ENCODE measurements at places on chromosomes 1 and 21. TPM values are rescaled to one million over a fixed set of nuclear protein-coding genes. Genes with fewer than 3 reads are reported as not detected.
A peak's percentile ranks its signal among the peaks of the same experiment; 100 is the strongest.

DNA sequence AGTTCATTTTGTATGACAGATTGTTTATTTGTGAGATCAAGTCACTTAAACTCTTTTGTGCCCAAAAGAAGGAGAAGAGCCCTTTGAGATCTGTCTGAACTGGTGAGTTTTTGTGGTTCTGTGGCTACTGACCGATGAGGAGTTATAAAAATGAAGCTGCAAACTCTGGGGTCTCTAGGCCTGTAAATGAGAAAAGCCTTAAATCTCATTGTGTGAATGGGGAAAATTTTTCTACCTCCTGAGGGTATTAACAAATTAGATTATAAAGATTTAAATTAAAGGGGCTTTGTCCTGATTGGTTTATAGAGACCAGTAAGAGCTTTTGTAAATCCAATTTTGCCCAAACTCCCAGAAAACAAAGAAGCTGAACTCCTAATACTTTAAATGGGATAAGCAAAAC lies 9.7 kb upstream of the KLF17 start:
- no peak for DNase-seq

- no peak for DNase-seq
Measured at GRCh38 chr1:203888807-203889251, 27.4 kb downstream of the SNRPE start.

- DNase-seq: peak; percentile 42
Measured at GRCh38 chr21:44083631-44084291, 23.4 kb upstream of the PWP2 start.

- no peak for DNase-seq
Measured at GRCh38 chr1:29900104-29900679, 663.9 kb downstream of the PTPRU start.

DNA sequence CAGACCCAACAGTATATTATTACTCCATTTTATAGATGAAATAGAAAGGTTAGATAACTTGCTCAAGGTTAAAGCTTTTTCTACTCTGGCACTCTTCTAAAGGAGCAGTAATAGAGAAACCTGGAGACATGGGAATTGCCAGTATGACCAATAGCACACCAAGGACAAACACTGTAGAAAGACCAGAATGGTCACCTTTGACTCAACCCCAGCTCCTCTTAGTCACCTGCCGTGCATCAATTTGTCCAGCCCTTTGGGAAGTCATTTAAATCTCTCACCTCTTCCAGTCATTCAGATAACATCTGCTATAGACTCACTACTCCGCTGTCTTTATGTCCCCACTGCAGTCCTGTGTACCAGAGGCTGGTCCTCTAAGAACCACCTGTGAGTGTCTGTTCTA lies 23.9 kb upstream of the SLC44A3 start:
- no peak for DNase-seq

GRCh38 chr1:245582026-245582425 lies 427.2 kb downstream of the KIF26B start:
- DNase-seq: no peak

DNA sequence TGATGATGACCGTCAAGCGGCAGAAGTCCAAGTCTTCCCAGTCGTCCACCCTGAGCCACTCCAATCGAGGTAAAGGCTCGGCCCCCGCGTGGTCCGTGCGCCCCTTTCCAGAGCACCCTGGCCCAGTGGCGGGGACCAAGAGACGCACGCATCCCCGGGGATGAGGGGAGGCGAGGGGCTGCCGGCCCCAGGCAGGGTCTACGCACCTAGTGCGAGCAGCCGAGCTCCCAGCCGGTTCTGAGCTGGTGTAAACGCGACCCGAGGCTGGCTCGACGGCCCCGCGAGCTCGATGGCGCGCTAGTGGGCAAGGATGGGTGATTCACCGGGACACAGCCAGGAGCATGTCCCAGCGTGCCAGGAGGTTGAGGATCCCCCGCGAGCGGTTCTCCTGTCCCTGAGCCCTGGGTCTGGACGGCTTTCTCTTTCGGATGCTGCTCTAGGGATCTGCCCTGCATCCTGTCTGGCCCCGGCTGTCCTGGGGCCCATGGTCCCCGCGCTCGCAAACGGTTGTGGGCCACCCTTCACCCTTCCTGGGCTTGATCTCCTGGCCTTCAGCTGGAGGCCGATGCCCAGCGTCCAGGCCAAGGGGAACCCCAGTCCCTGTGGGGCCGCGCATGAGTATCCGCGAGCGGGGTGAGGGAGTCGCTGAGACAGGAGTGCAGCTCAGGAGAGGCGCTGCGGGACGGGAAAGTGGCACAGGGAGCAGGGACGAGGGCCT lies 689 bp downstream of the PKP1 start:
- no peak for DNase-seq

DNA sequence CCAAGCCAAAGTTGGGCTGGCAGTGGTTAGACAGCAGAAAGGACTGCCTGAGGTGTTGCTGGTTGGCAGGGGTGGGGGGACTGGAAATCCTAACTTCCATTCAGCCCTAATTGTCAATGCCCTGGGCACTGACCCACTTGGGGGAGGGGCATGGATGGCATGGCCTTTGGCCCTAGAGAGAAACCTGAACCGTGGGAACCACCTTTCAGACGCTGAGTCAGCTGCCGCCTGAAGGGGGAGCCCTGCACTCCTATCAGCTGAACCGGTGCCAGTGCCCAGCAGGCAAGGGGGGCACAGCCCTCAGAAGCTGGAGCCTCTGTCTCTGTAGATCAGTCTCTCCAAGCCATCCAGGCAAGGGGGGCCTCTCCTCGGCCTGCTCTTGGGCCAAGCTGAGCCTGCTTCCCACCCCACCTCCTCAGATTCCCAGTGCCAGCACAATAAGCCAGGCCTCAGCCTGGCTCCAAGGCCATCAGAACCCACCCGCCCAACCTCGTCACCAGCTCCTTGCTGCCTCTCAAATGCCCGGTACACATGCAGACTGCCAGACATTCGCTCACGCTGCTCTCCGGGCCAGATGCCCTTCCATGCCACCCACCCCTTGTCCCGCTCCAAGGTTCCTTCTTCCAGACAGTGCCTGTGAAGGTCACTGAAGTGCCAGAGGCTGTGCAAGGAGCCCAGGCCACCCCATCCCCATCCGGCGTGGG lies 11.6 kb downstream of the TINAGL1 start:
- peak; percentile 82 for DNase-seq

- DNase-seq: no peak
Measured at GRCh38 chr21:36703626-36704280, 4.8 kb downstream of the SIM2 start.

DNA sequence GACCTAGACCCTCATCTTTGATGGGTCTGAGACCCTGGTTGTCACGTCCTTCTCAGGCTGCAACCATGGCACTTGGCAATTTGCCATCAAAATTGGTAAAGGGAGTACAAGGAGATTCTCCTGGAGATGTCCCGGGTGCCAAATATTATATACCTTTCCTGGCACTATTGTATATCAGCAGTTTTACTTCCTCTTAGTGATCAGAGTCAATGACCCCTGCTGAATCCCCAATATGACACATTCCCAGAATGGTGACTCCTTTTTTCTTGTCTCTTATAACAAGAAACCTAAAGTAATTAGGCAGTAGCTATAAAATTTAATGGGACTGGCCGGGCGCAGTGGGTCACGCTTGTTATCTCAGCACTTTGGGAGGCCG lies 39.6 kb upstream of the CDC42BPA start:
- no peak for DNase-seq

DNA sequence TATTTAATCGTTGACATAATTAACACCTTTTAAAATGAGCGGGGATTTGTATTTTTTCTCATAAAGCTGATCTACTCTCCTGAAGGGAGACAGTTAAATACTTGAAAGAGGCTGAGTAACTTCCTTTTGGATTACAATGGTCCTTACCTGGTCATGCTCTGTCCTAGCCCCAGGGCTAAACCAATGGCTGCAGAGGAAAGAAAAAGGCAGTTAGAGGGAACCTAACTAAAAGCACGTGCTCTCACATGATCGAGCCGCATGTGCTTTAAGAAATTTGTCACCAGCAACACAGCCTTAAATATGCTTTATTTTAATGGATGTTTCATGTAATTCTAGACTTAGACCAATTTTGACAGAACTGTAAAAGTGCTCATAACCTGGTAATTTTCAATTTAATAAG lies 132.7 kb downstream of the GPATCH2 start:
- no peak for DNase-seq

GRCh38 chr1:198116469-198116868 lies 40.3 kb upstream of the NEK7 start:
- DNase-seq: no peak

GRCh38 chr1:67166196-67166595 lies at the start of gene IL23R:
IL23R (plus strand) TSS chr1:67166454; CDS start chr1:67168121, 1,667 bp downstream.
- DNase-seq: no peak

DNA sequence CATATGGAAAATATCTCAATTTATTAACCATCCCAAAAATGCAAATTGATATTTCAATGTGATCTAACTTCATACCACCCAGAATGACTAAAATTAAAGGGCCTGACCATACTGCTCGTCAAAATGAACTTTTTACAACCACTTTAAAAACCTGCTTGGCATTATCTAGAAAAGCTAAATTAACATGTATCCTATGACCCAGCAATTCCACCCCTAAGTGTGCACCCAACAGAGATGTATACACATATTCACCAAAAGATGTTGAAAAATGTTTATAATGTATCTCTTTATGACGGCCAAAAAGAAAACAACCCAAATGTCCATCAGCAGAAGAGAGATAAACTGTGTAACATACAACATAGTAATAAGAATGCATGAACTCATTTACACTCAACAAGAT lies 1.6 kb upstream of the BCAR3 start:
- no peak for DNase-seq

GRCh38 chr1:9883585-9884449 lies 26.3 kb downstream of the CTNNBIP1 start:
- no peak for DNase-seq

DNA sequence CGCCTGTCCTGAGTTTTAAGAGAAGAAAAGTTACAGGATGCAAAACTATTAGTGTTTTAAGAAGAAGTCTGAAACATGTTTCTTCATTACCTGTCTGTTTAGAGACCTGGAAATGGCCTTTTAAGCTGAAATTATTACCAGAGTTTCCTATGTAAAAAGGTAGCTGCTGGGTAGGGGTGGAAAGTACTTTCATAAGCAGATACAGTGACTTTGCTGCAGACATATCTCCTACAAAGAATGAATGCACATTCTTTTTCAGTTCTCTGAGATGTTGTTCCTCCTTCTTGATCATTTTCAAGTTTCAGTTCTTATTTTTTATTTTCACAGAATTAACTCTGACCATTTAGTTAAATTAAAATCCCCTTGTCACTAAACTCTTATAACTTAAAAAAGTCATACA lies 1329.6 kb downstream of the KCNT2 start:
- no peak for DNase-seq

- DNase-seq: no peak
Measured at GRCh38 chr1:40318970-40319621, 2.0 kb upstream of the COL9A2 start.

GRCh38 chr1:39103328-39104157 lies 77.4 kb downstream of the NDUFS5 start:
- no peak for DNase-seq

- peak; percentile 10 for DNase-seq
Measured at GRCh38 chr1:5519366-5520135, 472.7 kb downstream of the NPHP4 start.

GRCh38 chr1:12477936-12478611 lies 139.9 kb downstream of the DHRS3 start:
- DNase-seq: peak; percentile 95

DNA sequence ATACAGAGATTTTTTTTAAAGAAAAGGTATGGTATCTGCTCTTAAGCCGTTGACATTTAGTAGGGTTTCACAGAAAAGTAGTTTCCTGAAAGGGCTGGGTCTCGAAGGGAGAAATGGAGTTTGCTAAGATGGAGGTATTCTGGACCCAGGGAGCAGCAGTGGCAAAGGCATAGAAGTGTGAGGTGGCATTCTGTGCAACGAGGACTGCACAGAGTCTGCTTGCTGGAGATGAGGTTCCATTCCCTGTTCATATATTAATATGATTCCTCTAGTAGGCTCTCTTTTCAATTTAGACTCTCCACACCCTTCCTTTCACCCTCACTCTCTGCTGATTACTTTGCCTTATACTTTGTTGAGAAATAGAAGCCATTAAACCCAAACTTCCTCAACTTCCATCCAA lies 38.5 kb upstream of the PODN start:
- DNase-seq: no peak

Gene HMGB4
- total RNA-seq: not detected

Gene RGS4
- total RNA-seq: 1.6 TPM

Gene HNRNPCL2
- not detected for total RNA-seq

Gene SLC45A1
- 3.3 TPM for total RNA-seq

Gene NRAS
- 21.7 TPM for total RNA-seq

Gene IL24
- not detected for total RNA-seq

Gene CLCA4
- total RNA-seq: 0.86 TPM

Gene SCAF4
- total RNA-seq: 44.2 TPM

Gene OR2W3
- total RNA-seq: not detected

Gene DYRK3
- 4.8 TPM for total RNA-seq

Gene CIART
- 8.0 TPM for total RNA-seq

Gene FCMR
- 17.1 TPM for total RNA-seq

Gene OR2G6
- total RNA-seq: not detected
